Posterior vena cava (tissue), 2 donors: ENCODE measurements at places on chromosomes 4 and X.

GRCh38 chr4:80144676-80145470, 52.4 kb upstream of the PRDM8 start:
- DNase-seq: no peak

DNA sequence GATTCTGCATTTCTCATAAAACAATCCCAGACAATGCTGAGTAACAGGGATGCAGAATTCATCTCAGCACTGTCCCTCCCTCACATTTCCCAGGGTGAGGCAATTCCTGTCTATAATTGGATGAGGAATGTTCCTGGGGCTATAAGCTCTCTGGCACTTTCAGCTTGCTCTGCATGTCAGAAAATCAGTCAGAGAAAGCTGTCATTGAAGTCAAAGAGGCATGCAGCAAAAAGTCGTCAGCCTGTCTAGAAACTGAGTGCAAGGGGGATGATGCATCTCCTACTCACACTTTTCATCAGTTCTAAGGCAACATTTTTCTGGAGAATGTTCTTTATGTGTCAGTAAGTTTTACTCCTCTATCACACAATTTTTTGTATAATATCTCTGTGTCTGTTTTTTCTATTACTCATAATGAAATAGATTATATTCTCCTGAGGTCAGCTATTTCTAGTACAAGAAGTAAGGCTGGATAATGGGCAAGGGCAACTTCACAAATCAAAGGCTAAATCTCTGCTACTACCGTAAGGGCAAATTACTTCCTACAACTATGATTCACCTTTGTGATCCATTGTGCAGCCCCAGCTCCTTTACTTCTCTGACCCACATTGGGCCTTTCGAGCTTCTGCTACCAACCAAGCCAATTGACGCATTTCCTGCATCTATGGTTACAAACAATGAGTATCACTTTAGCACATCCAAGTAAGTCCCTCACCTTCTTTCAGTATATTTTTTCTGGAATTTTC, 56.0 kb downstream of the TASL start:
- no peak for DNase-seq

GRCh38 chrX:81377329-81377728, 175.4 kb downstream of the SH3BGRL start:
- DNase-seq: no peak

- no peak for DNase-seq
Measured at GRCh38 chrX:150201841-150202240, 161.3 kb upstream of the MAMLD1 start.

GRCh38 chr4:102678107-102678506, 82.7 kb downstream of the MANBA start:
- no peak for DNase-seq

GRCh38 chrX:123432361-123433150, 248.5 kb downstream of the GRIA3 start:
- DNase-seq: no peak

DNA sequence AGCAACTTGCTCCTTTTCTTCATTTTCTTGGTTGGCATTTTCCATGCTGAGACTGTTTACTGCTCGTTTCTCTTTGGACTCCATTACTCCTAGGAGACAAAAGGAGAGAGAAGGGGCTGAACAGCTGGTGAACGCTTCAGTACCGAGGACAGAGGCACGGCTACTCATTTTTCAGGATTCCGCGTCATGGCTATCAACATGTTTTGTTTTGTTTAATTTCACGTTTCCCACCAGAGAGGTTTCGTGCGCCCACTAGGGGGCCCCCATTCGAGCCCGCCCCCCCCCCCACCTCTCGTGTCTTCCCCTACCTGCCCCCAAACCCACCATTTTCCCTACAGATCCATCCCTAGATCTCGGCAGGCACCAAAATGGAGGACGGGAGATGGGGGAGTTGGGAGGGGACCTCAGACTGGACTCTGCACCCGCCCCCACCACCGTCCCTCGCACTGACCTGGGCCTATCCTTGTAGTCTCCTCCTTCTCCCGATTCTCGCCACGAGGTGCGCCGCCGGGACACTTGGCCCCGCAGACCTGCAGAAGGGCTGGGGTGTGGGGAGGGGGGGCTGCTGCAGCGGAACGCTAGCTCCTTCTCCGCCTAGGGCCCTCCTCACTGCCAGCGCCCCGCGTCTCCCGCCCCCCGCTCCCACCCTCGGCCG, 653 bp downstream of the BEX1 start:
- DNase-seq: no peak
